ENCODE measurements at places on chromosomes 4 and X.

DNA sequence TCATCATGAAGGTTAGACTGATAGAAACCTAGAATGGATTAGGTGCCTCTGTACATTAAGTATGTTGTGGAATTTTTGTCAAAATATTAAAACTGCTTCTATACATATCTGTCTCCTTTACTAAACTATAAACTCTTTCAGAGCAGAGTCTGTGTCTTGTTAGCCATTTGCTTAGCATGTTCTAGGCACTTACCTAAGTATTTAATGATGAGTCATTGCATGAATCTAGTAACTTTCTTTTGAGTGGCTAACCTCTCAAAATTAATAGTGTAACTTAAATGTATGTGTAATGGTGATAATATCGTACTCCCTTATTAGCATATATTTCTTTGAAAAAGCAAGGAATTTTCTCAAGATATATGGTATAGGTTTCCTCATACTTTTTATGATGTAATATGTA lies 57.8 kb downstream of the RAP1GDS1 start:
- DNase-seq: no peak

- no peak for DNase-seq
These were observed 102.0 kb downstream of the TAB3 start for GRCh38 chrX:30787012-30787411.

DNA sequence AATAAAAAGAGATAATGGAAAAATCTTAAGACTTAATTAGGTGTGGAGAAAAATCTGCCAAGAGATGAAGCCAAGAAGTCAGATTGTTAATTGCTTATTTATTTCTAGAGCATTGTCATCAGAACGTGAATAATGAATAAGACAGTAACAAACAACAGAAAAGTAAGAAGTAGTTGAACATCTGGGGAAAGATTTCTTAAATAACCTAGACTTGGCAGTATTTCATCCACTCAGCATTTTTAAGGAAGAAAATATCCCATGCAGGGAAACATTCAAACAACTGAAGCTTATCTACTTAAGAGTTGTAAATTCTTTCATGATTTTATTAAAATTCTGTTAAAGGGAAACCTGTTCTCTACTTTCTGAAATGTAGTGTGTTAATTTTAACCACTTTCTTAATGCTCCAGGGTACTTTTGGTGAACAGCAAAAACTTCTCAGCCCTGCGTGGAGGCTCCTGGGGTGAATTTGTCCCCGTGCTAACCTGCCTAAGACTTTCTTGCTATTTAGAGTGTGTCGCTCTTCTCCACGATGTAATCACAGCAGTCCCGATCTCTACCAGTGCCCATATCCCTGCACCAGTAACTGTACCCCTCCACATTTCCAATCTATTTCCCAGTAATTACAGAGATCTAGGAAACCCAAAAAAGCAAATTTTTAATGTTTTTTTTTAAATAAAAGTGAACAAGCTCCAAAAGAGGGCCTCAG lies 124.6 kb downstream of the CORIN start:
- DNase-seq: no peak

- no peak for DNase-seq
These were observed 298.2 kb upstream of the KLF3 start for GRCh38 chr4:38365748-38366310.

DNA sequence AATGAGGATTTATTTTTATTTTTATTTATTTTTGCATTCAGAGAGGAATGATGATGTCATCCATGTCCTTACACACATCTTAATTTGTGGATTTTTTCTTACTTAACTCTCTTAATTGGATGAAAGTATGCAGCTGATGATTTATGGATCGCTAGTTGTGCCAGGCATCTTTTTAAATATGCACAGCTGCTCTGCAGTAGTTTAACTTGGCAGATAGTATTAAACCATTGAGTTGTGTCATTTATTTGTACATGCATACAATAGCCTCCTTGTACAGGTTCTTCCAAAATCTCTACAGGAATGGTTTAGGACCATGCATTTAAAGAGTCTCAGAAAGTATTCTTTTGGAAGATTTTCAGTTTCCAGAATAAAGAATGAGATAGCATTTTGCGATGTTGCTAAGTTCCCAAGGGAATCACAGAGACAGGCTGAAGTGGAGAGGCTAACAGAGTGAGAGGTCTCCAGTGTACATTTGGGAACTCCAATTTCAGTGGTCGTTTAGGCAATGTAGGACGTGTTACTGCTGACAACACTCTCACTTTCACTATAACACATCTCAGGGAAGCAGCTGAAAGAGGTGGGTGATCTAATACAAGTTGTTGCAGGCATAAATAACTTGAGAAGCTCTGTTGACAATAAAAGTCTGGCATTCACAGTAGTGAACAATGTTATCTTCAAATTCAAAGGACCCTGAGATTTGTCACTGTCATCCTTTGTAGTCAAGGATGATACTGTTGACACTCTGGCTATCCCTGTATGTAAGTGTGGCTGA lies 49.9 kb upstream of the SCRG1 start:
- peak; percentile 80 for DNase-seq

GRCh38 chrX:87515836-87516235 lies 1.8 kb upstream of the KLHL4 start:
- DNase-seq: no peak

GRCh38 chr4:129978315-129978714 lies 882.4 kb downstream of the C4orf33 start:
- DNase-seq: peak; percentile 14

- no peak for DNase-seq
These were observed 173.7 kb downstream of the AREG start for GRCh38 chr4:74618659-74619058.

- no peak for DNase-seq
These were observed 2.5 kb downstream of the ARSJ start for GRCh38 chr4:113976741-113977525.

GRCh38 chrX:132505116-132505515 lies 16.3 kb upstream of the MBNL3 start:
- DNase-seq: peak; percentile 2

- no peak for DNase-seq
These were observed 158.6 kb downstream of the STK32B start for GRCh38 chr4:5209862-5210261.

DNA sequence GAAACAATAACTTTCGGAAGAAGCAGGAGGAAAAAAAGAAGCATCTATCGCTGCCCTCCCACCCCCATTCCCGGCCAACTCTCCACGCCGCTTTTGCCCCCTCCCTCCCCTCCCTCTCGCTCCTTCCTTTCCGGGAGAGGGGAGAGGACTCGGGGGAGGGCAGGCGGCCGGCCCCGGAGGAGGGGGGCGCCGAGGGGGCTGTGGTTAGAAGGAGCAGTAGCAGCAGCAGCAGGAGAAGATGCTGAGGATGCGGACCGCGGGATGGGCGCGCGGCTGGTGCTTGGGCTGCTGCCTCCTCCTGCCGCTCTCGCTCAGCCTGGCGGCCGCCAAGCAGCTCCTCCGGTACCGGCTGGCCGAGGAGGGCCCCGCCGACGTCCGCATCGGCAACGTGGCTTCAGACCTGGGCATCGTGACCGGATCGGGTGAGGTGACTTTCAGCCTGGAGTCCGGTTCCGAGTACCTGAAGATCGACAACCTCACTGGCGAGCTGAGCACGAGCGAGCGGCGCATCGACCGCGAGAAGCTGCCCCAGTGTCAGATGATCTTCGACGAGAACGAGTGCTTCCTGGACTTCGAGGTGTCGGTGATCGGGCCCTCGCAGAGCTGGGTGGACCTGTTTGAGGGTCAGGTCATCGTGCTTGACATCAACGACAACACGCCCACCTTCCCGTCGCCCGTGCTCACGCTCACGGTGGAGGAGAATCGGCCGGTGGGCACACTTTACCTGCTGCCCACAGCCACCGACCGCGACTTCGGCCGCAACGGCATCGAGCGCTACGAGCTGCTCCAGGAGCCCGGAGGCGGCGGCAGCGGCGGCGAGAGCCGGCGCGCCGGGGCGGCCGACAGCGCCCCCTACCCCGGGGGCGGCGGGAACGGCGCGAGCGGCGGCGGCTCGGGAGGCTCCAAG lies 1.3 kb downstream of the PCDH7 start:
- DNase-seq: no peak

- peak; percentile 34 for DNase-seq
These were observed 143.1 kb upstream of the BCOR start for GRCh38 chrX:40240844-40241243.

DNA sequence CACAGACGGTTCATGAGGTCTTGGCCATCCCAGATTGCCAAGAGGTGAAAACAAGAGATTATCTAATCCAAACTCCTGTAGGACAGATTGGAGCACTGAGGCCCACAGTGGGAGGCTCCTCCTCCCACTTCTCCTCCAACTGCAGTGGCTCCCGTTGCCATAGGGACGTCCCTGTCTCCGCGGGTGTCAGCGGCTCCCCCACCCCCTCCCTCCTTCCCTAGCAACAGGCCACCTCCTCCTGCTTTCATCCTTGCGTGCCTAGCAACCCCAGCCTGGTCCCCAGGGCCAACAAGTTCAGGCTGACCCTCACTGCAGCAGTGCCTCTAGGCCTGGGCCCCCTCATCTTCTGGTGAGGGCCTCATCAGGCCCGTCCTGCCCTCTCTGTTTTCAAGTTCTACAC lies 6.8 kb upstream of the IQSEC2 start:
- peak; percentile 10 for DNase-seq

DNA sequence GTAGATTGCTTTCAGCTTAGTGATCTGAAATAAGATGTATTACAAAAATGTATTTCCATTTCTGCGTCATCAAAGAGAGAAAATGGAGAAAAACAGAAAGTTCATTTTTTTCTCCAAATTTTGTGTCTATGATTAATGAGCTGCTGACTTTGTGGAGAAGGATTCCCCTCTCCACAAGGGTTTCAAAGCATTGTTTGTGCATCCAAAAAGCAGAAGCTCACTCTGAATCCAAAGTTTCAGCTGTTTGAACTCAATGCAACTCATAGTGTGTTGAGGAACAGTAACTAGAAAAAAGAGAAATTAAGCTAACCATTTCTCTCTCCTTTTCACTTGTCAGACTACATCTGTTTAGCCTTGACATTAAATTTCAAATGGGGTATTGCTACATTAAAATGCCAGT lies 62.9 kb upstream of the SLC7A11 start:
- no peak for DNase-seq

DNA sequence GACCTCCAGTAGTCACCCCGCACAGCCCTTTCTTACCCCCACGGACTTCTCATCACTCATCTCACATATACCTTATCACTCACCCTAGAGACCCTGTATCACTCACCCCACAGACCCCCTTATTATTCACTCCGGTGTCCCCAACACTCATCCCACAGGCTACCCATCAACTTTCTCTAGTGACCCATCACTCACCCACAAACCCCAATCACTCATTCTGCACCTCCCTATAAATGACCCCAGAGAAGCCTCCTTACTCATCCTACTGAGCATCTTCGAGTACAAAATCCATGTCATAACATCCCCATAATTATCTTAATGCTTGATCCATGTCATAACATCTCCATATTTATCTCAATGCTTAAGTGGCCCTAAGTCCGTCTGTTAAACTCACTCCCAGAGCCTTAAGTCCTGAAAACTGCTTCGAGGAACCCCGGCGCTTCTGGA lies 934 bp downstream of the ZNF41 start:
- DNase-seq: no peak

DNA sequence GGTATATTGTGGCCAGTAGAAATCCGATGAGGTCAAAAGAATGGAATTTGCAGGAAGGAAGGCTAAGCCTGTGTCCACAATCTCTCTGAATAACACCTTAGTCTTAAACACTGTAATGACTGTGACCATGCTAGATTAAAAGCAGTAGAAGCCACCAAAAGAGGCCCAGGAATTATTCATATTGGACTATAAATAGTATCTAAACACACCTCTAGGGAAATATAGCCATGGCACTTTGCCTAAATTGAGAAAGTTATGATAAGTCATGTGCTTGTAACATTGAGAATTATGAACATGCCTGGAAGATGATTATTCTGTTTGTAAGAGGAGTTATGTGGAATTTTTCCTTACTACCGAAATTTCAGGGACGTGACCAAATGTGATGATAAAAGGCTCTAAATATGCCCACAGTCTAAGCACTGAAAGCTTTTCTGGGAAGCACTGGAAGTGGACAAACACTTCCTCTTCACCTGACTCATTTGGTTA lies 298.5 kb downstream of the KCTD8 start:
- no peak for DNase-seq

DNA sequence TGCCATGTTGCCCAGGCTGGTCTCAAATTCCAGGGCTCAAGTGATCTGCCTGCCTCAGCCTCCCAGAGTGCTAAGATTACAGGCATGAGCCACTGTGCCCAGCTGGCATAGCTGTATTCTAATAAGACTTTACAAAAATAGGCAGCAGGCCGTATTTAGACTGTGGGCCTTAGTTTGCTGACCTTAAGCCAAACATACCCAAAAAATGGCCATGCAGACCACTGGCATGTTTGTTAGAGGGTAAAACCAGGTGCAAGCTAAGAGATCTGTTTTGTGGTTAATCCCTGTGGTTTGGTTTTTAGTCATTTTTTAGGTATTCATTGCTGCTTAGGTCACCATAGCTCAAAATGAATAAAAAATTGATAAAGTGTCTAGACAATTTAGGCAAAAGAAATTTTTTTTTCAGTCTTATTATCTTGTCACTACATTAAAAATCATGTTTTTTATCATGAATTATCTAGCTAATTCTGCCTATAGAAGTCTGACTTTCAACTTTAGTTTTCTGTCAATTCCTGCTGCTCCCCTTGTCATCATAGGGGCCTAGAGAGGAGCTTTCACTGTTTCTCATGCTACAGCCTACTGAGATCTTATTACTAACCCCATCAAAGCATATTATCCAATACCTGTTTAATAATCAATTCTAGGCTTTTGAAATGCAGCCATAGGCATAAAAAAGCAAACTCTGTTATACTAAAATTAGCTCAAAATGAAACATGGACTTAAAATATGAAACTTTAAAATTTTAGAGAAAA lies 7.5 kb upstream of the SPINK2 start:
- no peak for DNase-seq

- peak; percentile 72 for DNase-seq
These were observed 59.7 kb upstream of the TMEM164 start for GRCh38 chrX:109943092-109943739.

DNA sequence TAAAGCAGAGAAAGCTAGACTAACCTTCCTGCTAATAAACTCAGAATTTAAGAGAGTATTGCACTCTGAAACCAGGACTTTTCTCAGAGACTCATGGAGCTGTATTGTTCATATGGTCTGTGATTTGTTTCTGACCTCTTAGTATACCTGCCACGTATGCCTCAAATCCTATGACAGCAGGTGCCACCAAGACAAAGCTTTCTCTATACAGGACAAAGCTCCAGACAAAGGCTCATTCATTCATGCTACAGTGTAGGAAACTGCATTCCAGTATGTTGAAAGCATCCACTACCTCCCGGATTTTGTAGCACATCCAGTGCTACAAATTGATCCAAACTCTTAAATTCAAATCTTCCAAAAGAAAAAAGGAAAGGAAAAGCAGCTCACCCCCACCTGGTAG lies 178.3 kb downstream of the CHIC2 start:
- DNase-seq: no peak

DNA sequence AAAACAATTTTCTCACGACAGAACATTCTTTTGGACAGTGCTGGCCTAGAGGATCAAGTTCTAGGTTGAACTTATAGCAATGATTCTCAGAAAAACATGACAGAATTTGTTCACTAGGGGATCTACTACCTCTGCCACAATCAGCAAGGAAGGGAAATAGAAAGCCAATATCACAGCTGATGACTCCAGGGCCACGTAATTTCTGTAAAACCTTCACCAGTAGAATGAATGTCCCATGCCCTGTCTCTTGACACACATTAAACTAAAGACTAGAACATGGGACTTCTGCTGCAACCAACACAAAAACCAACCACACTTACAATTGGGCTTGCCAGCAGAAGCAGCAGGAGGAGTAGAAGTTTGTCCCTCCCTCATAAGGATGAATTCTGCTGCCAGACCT lies 86.0 kb upstream of the NPFFR2 start:
- DNase-seq: no peak

- no peak for DNase-seq
These were observed 184.4 kb upstream of the CASK start for GRCh38 chrX:42107495-42108488.

- DNase-seq: no peak
These were observed 662 bp downstream of the APBB2 start for GRCh38 chr4:41213625-41214135.

Measured in OCI-M1 (cell line).